ENCODE measurements at places on chromosomes 2 and 18.

DNA sequence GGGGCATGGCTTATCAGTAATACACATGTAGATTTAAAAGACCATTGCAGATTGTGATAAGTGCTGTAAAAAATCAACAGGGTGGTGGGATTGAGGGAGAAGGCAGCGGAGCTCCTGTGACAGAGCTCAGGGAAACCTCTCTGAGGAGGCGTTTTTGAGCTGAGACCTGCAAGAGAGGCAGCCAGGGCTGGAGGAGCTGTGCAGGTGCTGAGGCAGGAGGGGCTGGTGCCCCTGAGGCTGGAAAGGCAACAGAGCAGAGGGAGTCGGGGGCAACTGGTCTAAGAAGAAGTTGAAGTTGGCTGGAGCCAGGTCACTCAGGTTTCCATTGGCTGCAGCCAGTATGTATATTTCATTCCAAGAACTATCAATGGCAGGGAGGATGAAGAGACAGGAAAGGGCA is 47.6 kb downstream of the KLHL29 start:
- no peak for DNase-seq

DNA sequence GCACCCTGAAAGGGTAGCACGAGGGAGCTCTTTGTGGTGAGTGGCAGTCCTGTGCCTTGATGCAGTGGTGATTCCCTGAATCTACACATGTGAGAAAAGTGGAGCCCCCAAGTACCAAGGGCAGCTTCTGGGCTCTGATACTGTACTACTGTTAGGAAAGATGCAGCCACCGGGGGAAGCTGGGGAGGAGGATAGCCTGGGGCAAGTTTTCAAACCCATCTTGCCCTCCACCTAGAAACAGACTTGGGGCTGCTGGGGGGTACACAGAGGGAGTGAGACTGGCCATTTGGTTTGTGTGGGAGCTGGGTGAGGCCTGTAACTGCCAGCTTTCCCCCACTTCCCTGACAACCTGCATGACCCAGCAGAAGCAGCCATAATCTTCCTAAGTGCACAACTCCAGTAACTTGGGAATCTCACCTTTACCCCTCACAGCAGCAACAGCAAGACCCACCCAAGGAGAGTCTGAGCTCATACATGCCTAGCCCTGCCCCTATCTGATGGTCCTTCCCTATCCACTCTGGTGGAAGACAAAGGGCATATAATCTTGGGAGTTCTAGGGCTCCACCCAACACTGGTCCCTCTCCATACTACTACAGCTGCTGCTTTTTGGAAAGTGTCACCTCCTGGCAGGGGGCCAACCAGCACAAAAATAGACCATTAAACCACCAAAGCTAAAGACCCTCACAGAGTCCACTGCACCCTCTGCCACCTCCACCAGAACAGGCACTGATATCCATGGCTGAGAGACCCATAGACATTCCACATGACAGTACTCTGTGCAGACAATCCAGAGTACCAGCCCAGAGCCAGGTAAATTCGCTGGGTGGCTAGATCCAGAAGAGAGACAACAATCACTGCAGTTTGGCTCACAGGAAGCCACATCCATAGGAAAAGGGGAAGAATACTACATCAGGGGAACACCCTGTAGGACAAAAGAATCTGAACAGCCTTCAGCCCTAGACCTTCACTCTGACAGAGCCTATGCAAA is 8.2 kb downstream of the MALL start:
- no peak for DNase-seq

GRCh38 chr18:2535419-2535910 is 35.8 kb downstream of the METTL4 start:
- no peak for DNase-seq

DNA sequence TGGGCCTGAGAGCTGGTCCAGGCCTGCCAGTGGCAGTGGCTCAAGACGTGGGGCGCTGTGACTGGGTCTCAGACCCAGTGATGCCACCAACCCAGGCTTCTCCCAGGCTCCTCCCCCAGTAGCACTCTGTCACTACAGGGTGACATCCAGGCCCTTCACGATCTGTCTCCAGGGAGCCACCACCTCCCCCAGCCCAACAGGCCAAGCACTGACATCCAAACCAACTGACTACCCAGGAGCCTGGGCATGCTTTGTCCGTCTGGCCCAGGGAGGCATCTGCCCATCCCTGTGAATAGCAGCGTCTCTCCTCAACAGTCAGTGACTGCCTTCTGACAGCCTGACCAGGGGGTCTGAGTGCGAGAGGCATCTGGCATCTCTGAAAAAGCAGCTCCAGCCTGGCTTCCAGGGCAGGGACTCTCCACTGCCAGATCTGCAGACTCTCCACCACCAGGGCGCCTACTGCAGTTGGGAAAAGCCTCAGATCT is 13.0 kb downstream of the TEX44 start:
- DNase-seq, result no peak

- no peak for DNase-seq
Measured at GRCh38 chr2:21924640-21925285, 801.0 kb downstream of the TDRD15 start.
